CD8-positive, alpha-beta T cell (primary cell): ENCODE measurements at places on chromosomes 6 and 20.

DNA sequence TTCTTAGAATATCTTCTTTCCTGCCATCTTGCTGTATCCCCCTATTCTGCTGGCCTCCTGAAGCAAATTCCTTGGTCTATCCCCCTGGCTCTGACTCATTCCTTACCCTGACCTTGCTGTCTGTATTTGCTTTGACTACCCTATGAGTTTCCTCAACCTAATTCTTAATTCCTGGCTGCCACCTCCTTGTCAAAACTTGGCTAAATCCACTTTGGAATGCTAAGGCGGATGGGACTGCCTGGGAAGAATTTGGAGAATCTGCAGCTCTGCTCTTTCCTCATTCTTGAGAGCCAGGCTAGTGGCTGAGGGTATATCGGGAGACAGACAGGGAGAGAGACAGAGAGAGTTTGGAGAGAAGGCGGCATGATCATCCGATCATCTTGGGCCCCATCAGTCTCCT, 24.4 kb downstream of the CAP2 start:
- DNase-seq = no peak

GRCh38 chr6:6785163-6785521, 196.6 kb downstream of the LY86 start:
- no peak for DNase-seq

GRCh38 chr6:132190815-132191175, 210.5 kb downstream of the MOXD1 start:
- no peak for DNase-seq

- no peak for DNase-seq
These were observed 21.2 kb downstream of the NHLRC1 start for GRCh38 chr6:18101271-18101670.

DNA sequence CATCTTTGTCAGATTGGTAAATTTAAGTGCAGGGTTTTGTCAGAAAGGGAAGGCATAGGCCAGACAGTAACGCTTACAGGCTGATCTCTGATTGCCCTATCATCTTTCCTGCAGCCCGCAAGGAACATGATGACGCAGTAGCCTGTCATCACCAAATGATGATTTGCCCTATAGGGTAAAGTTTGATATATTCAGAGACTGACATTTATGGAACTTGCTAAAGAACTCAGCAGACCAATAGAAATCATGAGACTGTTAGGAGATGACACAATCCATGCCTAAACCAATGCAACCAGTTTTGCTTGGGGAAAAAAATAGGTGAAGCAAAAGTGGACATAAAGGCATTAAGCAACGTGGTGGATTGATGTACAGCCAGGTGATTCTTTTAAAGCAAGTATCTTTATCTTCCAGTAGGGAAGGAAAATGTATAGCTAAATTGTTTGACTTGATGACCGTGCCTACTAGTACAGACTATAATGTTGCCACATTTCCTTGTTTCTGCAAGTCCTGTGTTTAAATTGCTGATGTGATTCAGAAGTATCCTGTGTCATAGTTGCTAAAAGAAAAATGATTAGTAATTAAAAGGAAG, 2.4 kb downstream of the NUS1 start:
- DNase-seq = no peak

DNA sequence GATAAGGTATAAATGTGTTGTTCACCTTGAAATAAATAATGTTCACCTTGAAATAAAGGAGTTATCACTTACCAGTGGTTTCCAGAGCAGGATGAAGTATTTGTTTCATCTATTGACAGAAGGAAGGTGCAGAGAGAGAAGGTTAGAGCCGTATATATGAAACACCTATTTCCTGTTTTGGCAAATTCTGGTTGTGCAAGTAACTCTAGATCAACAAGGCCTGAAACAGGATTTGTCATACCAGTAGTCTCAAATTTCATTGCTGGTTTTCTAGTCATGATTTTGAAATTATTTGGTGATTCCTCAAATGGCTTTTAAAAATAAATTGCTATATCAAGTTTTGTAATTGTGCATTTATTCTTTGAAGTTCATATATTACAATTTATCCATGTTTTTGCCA, at the start of gene CRISP3:
Gene CRISP3, minus strand, starts transcription at position 130 of the 400 bp plus-strand sequence. Its CDS starts 21 bp downstream, at position 109.
- no peak for DNase-seq

DNA sequence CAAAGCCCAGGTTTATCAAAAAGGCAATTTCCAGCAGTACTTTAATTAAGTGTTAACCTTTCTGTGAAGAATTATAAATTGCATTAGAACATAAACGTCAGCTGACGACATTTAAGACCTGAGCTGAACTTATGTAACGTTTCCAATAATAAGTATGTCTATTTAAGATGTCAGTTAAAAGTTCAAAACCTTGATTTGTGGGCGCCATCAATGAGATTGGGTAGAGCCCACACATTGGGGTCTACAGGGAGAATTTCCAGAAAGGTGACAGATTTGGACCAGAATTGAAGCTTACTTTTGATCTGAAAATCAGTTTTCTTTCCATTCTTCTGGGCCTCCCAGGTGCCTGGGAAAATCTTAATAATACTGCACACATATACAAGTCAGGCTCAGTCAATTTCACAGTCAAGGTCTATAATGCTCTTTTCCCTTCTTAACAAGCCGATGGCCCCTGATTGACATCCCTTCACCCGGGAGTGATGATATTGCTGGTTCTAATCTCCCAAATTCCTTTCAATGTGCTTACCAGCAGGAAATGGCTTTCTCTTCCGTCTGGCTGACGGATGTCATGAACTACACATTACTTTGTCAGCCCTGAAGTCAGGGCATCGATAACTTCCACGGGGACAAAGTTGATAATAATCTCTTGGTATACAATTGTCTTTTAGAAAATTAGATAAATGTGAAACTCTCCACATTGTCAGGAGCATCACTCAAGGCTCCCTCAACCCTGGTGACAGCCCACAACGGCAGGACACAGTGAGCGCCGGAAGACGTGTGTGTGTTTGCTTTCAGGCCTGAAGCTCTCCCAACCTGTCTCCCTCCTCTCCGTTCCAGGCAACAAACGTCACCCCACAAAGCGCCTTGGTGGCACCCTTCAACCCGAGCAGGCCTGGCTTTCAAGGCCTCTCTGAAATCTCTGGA, 396.5 kb upstream of the CNR1 start:
- no peak for DNase-seq

DNA sequence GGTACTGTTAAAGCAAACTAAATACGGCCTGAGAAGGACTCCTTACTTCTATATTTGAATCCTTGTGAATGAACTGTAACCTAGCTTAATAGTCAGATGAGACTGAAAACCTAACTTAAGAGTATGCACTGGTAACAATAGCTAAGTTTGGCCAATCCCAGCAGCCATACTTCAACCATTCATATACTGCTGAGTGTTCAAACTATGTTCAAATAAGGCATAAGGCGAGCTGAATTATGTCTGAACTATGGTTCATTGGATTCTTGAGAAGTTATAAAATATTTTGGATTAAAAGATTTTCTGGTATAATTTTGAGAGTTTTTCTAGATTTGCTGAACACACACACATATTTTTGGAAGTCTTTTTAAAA, 2.2 kb downstream of the SMPDL3A start:
- DNase-seq = no peak

DNA sequence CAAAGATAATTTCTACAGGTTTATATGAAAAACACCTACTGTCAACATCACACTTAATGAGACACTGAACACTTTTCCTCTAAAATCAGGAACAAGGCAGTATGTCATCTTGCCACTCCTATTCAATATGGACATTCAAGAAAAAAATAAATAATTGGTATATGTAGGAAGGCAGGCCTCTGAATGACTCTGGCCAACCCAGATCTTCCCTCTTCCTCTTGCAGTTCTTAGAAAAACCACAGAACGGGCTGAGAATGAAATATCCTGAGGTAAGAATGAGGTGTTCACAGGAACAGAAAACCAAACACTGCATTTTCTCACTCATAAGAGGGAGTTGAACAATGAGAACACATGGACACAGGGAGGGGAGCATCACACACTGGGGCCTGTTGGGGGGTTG, 1207.2 kb upstream of the CITED2 start:
- DNase-seq = no peak

DNA sequence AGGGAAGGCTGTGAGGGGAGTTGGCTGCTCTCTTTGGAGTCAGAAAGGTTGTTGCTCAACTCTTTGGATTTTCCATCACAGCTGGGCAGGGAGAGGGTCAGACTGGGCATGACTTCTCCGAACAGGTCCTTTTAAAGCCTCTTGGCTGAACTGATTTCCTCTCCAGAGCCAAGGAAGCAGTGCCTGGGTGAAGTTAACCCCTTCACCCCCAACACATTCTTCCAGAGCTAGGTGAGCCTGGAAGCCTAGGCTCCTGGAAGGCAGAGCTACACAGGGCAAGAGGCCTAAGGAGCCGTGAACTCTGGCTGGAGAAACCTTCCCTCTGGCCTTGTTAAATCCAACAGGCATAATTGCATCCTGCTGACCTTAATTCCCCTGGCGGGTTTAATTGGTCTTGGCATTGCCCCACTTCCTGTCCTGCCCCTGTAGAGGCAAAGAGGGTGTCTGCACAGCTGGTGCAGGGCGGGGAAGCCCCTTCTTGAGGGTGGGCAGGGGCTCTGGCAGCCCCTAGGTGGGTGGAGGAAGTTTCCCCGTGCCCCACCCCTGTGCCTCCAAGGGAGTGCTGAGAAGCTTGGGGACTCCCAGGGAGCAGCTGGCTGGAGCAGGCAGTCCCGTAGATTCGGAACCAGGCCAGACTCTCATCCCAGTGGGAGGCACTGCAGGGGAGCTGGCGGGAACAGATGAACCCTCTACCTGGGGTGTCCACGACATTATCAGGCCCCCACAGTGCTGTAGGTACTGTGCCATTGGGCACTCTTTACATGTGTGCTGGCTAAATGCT, 3.6 kb upstream of the MYLK2 start:
- DNase-seq = no peak

DNA sequence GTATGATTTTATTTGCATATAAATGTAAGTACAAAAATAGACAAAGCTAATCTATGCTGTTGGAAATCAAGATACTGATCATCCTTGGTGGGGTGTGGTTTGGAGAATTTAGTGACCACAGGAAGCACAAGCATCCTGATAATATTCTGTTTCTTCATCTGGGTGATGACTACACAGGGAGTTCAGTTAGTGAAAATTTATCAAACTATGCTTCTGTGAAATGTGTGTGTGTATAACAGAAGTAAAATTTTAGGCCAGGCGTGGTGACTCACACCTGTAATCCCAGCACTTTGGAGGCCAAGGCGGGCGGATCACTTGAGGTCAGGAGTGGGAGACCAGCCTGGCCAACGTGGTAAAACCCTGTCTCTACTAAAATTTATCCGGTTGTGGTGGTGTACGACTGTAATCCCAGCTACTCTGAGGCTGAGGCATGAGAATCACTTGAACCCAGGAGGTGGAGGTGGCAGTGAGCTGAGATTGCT, 20.6 kb downstream of the ENPP3 start:
- no peak for DNase-seq

DNA sequence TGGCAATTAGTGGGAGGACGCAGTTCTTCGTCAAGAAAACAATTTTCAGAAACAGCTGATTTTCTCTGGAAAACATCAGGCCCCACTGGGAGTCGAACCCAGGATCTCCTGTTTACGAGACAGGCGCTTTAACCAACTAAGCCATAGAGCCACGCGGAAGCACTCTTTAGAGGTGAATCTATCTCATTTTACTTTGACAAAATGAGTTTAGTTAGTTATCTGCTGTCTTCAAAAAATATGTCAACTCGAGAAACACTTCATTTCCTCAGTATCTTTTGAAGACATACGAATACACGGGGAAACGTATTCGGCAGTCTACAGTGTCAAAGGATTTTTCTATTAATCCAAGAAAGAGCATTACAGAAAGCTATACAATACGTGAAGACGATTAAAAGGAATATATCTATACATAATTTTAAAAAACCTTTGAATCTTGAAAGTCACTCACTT, 26.7 kb downstream of the GPX6 start:
- peak; percentile 15 for DNase-seq

DNA sequence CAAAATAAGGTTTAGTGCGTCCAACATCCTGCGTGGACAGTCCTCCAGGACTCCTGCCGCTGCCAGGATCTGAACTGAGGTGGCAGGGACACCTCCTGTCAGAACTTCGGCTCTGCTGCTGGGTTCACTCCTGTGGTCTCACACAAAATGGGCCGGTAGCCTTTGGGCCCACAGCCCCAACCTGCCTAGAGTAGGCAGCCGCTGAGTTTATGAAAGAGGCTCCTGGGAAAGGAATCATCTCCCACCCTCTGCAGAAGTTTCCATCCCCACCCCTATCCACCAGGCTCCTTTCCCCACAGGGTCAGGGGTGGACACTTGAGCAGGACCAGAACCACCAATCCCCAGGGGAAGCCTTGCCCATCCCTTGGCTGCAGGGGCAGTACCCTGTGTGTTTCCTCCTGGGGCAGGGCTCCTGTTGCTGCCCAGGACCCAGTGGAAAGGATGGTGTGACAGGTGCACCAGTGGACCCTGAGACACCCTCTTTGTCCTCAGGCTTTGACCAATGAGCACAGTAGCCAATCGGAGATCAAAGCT, 2.1 kb upstream of the ABHD16B start:
- DNase-seq = no peak

DNA sequence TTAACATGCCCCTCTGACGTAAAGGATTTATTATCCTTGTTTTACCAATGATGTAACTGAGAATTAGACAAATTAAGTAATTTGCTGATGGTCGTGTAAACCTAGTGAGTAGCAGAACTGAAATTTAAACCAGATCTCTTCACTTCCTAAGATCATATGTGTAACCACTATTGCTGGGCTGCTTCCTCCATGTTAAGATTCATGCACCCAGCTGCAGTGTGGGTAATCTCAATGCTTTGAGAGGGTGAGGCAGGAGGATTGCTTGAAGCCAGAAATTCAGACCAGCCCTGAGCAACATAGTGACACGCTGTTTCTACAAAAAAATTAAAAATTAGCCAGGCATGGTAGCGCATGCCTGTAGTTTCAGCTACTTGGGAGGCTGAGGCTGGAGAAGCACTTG, 97.9 kb downstream of the L3MBTL3 start:
- DNase-seq = no peak

DNA sequence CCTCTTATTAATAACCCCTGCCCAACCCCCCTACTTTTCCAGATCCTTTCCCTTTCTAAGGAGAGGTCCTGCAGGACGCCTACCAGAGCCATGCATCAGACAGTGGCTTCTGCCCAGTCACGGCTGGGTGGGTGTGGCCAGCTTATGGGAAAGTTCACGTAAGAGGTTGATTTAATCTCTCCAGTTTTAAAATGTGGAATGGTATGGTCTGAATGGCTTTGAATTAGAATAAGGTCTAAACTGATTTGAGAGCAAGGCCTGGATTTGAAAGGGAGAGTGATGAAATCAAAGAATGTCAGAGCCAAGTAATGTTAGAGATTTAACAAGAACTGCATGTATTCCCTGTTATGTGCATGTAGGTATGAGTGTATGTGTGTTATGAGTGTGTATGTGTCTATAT, 275.7 kb downstream of the PAX1 start:
- DNase-seq = no peak

DNA sequence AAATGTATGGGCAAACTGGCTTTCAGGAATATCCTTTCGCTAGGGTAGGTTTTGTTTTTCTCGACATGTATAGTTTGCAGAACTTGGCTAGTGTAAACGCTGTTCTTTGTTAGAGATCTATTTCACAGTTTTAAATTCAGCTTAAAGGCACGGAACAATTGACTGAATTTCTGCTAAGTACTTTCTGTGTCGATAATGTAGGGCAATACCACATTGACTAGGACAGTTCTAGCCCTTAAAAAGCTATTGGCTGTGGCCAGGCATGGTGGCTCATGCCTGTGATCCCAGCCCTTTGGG, 92.8 kb downstream of the CEP57L1 start:
- DNase-seq = no peak

- no peak for DNase-seq
These were observed 94.2 kb downstream of the RREB1 start for GRCh38 chr6:7201732-7202541.
